ENCODE measurements at places on chromosomes 6 and 20. TPM values are rescaled to one million over a fixed set of nuclear protein-coding genes. Genes with fewer than 3 reads are reported as not detected.
A peak's percentile ranks its signal among the peaks of the same experiment; 100 is the strongest.

DNA sequence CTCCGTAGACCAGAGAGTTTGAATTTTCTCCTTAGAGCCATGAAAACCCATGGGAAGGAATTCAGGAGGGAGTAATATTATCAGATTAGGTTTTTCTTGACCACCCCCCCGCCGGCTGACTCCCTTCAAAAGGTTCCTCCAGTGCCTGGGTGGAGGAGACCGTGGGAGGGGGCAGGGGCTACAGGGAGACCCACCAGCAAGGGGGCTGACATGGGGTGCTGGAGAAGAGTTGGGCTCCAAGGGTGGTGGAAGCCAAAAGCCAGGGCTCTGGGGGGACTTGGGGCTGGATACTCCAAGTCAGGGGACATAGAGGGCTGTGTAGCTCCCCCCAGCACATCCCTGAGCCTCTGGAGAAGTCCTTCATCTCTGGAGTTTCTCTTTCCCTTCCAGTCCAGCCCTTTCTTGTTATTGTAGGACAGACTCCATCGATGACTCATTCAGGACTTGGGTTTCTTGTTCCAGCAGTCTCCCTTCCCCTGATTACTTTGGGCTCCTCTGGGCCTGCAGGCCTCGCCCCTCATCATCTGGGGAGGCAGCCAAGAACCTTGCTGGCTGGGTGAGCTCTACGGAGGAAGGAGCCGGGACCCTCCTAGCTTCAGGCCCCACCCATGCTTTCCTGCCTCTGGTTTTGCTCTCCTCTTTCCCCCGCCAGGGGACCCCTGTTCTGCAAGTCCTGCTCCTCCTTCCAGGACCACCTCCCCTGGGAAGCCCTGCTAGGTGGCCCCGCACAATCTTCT lies 10.5 kb upstream of the KIAA1755 start:
- DNase-seq = peak; percentile 99
- H3K27me3 ChIP-seq = no peaks in the 10 kb centered on the region
- H3K27ac ChIP-seq = peak overlapping the region; percentile 76
- H3K36me3 ChIP-seq = no peaks in the 10 kb centered on the region

Gene REM1
- not detected for total RNA-seq

DNA sequence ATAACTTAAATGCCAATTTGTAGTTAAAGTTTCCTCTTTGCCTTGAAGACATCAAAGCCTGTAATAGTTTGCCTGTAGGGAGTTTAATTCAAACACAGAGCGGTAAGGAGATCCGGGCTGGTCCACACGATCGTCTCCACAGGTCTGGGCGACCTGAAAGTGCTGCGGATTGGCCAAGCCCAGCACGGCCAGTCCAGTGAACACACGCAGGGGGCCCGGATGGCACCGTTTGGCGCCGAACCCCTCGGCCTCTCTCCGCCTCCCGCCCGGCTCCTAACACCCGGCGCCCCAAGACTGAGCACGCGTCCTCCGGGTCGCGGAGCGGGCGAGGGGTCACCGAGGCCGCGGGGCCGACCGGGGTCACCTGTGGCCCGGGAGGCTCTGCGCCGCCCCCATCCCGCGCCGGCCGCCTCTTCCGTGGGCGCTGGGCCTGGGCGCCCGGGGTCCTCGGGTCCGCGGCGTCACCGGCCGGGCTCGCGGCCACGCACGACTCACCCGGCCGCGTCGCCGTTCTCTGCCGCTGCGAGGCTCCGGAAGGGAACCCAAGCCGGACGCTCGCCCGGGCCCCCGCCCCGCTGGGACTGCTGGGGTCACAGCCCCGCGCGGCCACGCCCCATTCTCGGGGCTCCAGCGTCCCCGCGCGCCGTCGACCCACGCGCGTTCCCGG lies 481 bp downstream of the SERPINB6 start:
- H3K4me3 ChIP-seq = peak overlapping the region; percentile 42
- no peaks in the 10 kb centered on the region for H3K27me3 ChIP-seq
- peak overlapping the region; percentile 78 for H3K27ac ChIP-seq
- peak; percentile 49 for DNase-seq
- H3K36me3 ChIP-seq = peaks cover 3% of the 10 kb centered on the region

GRCh38 chr20:39264506-39265172 lies 302.5 kb downstream of the DHX35 start:
- no peaks in the 10 kb centered on the region for H3K36me3 ChIP-seq
- peak; percentile 71 for DNase-seq
- no peaks in the 10 kb centered on the region for H3K27me3 ChIP-seq

- H3K36me3 ChIP-seq = no peaks in the 10 kb centered on the region
- H3K27me3 ChIP-seq = no peaks in the 10 kb centered on the region
- DNase-seq = no peak
- H3K4me1 ChIP-seq = peaks cover 5% of the 10 kb centered on the region
Measured at GRCh38 chr6:11491596-11492463, 45.7 kb upstream of the TMEM170B start.

Gene TNXB
- under 0.01 TPM for total RNA-seq

- H3K36me3 ChIP-seq = no peaks in the 10 kb centered on the region
- H3K27ac ChIP-seq = no peak overlapping the region
- H3K4me3 ChIP-seq = no peak overlapping the region
Measured at GRCh38 chr20:62428002-62428372, 648 bp upstream of the RBBP8NL start.

Gene RFX6
- not detected for total RNA-seq

Gene PRSS16
- not detected for total RNA-seq

DNA sequence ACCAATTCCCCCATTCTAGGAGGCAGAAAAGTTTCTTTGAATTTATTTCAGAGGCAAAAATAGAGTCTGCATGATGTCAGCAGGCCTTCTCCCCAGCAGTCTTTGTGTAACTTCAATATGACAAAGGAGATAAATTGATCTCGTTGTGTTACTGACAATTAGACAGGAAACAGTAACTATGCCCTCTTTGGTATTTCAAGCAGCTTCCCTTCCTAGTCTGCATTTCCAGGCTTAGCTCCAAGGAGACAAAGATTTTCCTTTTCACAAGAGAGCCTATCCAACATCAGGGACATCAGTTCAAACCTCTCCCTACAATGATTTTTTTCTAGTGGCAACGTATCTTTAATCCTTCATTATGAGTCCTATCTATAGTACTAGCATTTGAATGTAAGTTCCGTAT lies 245.9 kb upstream of the HSF2 start:
- no peaks in the 10 kb centered on the region for H3K27me3 ChIP-seq
- no peak overlapping the region for H3K27ac ChIP-seq
- no peaks in the 10 kb centered on the region for H3K4me1 ChIP-seq

DNA sequence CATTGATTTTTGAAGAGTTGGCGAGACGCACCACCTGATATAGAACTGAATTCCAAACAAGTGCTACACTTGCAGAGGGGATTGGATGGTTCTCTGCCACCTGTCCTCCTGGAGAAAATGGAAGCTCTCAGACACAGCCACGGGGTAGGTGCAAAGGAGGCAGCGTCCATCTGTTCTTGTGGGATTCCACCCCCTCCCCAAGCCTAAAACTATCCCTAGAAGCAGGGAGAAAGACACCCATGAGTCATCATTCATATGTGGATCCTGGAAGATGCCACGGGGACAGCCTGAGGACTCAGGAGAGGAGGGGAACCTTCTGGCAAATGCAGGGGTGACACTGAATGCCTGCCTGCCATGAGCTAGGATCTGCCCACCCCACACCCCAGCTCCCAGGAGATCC lies 171.3 kb upstream of the CST7 start:
- DNase-seq = no peak
- H3K27me3 ChIP-seq = peaks cover 36% of the 10 kb centered on the region
- no peak overlapping the region for H3K4me3 ChIP-seq

DNA sequence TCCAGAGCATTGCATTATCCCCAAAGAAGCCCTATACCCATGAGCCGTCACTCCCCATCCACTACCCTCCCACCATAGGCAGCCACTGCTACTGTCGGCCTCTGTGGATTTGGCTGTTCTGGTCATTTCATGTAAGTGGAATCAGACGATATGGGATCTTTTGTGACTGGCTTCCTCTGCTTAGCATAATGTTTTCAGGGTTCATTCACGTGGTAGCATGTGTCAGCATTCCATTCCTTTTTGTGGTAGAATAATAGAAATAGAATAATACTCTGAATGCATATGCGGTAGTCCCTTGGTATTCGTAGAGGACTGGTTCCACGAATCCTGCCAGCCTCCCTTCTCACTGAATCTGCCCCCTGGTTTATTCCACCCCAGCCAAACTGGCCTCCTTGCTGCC lies 402.6 kb upstream of the SULF2 start:
- DNase-seq = peak; percentile 21
- H3K27ac ChIP-seq = no peak overlapping the region
- no peak overlapping the region for H3K4me3 ChIP-seq
- no peaks in the 10 kb centered on the region for H3K36me3 ChIP-seq
- H3K27me3 ChIP-seq = no peaks in the 10 kb centered on the region

DNA sequence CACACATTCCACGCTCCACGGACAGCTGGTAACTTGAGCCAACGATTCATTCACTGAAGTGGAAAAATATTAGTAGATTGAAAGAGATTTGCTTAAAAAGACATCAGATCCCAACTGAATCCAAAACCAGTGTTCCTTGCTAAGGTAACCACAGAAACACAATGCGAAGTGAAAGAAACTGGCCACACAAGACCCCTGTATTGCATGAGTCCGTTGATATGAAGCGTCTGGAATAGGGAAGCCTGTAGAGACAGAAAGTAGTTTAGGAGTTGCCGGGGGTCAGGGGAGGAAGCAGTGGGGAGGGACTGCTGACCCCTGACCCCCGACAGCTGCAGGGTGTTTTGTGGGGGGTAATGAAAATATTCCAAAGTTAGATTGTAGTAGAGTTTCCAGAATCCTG lies 10.0 kb downstream of the PCK1 start:
- no peak overlapping the region for H3K27ac ChIP-seq
- peaks cover 12% of the 10 kb centered on the region for H3K27me3 ChIP-seq
- no peak for DNase-seq
- H3K36me3 ChIP-seq = no peaks in the 10 kb centered on the region

Gene GLP1R
- total RNA-seq = not detected

All from IMR-90 (cell line).